Mucosa of gallbladder (tissue), 1 donor: ENCODE measurements at places on chromosomes 3 and 15. TPM values are rescaled to one million over a fixed set of nuclear protein-coding genes. Genes with fewer than 3 reads are reported as not detected.

- DNase-seq, result no peak
Observed at GRCh38 chr3:141093971-141094684, 43.0 kb downstream of the SPSB4 start.

- DNase-seq, result peak; percentile 57
Observed at GRCh38 chr3:157089455-157090221, 70.3 kb downstream of the CCNL1 start.

The CKMT1B gene
- 52.7 TPM for total RNA-seq

The IL17RD gene
- total RNA-seq, result 11.7 TPM

The DLL4 gene
- 7.2 TPM for total RNA-seq

The CACNA1D gene
- 39.2 TPM for total RNA-seq
